ENCODE measurements at places on chromosomes 16 and 17.

DNA sequence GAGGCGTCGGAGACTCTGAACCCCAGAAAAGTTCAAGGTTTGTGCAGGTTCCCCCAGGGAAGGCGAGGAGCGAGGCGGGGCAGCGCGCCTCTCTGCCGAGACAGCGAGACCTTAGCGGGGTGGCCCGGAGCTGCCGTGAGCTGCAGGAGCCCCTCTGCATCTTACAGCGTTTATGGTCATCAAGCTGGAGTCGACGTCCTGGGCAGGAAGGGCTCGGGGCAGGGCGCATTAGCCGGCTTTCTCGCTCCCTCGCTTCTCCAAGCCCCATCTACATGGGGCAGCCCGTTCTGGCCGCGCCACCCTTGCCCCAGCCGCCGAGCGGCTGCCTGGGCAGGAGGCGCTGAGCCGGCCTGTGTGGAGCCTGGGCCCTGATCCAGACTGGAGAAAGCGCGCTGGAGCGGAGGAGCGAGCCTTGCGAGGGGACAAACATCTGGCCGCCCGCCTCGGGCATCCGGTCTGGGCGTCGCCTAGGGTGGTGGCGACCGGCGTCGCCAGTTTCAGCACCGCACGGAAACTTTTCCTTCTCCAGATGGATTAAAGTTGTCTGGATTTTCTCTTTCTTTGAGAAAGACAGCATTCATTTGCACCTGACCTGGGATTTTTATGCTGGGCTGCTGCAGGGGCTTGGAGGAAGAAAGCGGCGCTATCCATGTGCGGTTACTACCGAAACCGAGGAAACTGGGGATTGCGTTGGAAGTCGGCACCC, 750 bp downstream of the TMEM132E start:
- DNase-seq = no peak

GRCh38 chr16:55876854-55877253, 1.7 kb upstream of the CES5A start:
- no peak for DNase-seq

DNA sequence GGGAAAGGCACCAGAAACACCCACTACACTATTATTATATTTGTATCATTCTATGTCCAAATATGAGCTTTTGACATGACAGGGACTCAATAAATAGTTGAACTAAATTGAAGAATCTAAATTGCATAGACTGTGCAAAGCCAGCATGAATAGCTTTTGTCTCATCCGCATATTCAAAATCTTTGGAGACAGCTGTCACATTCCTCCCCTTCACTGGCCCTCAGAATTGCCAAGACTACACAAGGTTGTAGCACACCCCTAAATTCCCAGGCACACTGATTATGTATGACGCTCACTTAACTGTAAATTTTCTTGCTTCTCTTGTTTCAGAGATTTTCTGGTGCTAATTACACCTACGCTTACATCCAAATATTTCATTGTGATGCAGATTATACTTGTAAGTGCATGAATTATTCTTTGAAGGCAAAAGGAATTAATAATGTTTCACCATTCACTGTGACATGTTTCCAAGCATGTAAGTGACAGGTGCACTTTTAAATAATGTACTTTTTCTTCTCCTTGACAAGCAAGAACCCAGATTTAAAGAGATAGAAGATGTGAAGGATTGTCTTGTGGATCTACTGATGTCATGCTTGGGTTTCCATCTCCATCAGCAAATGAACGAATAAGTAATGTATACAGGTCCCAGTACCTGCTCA, 47.5 kb downstream of the CA10 start:
- no peak for DNase-seq

- DNase-seq = no peak
Observed at GRCh38 chr17:71098071-71098470, 928.7 kb downstream of the KCNJ2 start.

GRCh38 chr16:66382171-66382965, 15.9 kb downstream of the CDH5 start:
- no peak for DNase-seq

- DNase-seq = no peak
Observed at GRCh38 chr17:50355701-50356341, 9.9 kb downstream of the XYLT2 start.

DNA sequence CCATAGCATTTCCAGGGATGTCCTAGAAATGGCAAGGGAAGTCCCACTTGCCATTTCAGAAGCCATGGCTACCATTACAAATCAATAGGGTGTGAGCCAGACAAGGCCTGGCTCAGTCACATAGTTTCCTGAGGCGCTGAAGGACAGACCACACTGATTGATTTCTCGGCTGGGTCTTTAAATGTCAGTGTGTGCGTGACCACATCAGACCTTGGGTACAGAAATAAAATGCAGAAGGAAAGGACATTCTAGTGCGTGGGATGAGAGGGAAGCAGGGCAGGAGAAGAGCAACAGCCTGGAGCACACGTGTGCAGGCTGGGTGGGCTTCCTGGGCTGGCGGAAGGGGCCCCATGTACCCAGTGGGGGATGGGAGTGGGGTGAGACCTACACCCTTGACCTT, 58.7 kb upstream of the LYRM9 start:
- DNase-seq = no peak

DNA sequence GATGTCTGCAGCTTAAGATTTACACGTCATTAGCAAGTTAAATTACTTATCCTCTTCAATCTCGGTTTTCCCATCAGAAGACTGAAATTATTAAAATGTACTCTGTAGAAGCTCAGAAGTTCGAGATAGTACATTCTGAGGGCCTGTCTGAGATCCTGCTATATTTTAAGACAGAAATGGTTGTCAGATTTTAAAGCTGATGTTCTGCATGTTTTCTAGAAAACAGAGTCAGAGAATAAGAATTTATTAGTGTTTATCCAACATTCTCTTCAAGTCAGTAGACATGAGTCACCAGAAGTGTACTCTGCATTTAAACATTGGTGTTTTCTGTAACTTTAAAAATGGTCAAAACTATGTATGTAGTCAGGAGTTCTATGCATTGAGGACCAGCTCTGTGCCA, 155.2 kb upstream of the MYOCD start:
- no peak for DNase-seq

- no peak for DNase-seq
Observed at GRCh38 chr17:2081564-2081963, 26.7 kb downstream of the HIC1 start.

DNA sequence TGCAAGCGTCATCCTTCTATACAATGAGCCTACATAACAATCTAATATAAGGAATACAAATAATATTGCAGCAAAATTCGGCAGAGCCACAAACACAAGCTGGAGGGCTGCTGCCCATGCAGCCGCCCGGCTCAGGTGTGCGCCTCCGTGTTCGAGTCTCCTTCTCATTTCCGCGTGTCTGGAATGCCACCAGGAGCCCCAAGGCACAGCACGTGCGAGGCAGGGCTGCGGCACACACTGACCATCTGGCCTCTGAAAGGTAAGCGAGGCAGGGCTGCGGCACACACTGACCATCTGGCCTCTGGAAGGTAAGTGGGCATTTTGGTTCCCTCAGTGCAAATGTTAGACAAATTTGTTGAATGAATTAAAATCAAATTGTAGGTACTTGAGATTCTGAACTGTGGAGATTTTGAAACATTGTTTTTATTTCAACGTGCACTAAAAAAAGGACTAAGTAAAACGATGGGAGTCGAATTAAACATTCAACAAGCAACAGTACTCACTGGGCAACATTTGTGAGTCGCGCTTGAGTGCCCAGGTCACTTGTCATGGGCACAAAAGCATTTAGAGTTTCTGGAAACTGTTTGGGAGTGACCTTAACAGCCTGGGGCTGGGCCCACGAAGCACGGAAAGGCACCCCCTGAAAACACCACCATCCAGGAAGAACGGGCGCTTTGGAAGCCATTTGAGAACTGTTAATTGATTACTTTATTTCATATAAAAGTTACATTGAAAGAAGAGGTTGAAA, 37.4 kb downstream of the ZDHHC7 start:
- DNase-seq = no peak

GRCh38 chr16:57245472-57246113, 534 bp downstream of the ARL2BP start:
- no peak for DNase-seq

GRCh38 chr17:57523926-57524632, 221.0 kb downstream of the CCDC182 start:
- no peak for DNase-seq

- DNase-seq = no peak
Observed at GRCh38 chr17:16975277-16975651, 3.3 kb upstream of the TNFRSF13B start.

- no peak for DNase-seq
Observed at GRCh38 chr16:88504489-88505404, 51.7 kb downstream of the ZFPM1 start.

GRCh38 chr16:86374603-86375130, 135.7 kb upstream of the FOXF1 start:
- no peak for DNase-seq

GRCh38 chr17:76147211-76148014, 6.4 kb upstream of the FOXJ1 start:
- no peak for DNase-seq

GRCh38 chr17:14460516-14461226, 159.8 kb downstream of the HS3ST3B1 start:
- DNase-seq = no peak

DNA sequence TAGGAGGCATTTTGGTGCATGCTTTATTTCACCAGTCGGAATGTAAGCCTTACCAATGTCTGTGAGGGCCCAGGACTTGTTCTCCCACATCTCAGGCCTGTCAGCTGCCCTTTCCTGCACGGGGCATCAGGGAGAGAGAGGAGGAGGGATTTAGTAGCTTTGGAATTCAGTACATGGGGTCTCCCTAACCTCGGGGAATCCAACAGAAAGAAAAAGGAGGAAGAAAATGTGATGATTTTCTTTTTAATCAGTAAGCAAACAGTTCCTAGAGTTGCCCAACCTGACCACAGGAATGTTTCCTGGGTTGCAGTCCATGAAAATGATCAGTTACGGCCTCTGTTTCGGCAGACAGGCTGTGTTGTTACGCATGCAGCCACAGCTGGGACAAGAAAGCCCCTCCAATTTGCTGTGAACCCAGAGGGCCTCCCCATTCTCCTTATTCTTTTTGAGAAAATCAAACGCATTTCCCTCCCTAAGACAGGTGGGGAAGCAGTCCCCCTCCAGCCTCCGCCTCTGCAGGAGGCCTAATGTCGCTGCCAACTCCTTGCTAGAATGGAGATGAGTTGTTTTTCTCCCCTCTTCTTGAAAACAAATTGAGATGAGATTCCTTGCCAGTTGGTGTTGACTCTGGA, 53.1 kb upstream of the TANGO6 start:
- DNase-seq = no peak

DNA sequence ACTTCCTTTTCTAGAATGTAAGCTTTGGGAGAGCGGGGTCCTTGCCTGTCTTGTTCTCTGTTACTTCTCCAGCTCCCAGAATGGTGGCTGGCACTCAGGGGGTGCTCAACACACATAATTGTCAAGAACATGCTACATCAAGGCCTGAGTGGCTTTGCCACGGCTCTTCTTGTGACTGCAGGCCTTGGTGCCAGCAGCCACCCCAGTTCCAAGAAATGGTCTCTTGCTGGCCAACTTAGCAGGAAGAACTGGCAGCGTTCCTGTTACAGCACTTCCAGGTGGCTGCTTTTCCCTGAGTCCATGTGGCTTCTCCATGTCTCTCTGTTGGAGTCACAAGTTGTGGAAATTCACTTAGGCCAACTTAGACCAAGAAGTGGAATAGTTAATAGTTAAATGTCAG, 36.1 kb downstream of the PRKCB start:
- DNase-seq = no peak

- no peak for DNase-seq
Observed at GRCh38 chr16:76524356-76524755, 247.2 kb downstream of the CNTNAP4 start.
